ENCODE measurements at places on chromosomes 13 and 19.
A peak's percentile ranks its signal among the peaks of the same experiment; 100 is the strongest.

DNA sequence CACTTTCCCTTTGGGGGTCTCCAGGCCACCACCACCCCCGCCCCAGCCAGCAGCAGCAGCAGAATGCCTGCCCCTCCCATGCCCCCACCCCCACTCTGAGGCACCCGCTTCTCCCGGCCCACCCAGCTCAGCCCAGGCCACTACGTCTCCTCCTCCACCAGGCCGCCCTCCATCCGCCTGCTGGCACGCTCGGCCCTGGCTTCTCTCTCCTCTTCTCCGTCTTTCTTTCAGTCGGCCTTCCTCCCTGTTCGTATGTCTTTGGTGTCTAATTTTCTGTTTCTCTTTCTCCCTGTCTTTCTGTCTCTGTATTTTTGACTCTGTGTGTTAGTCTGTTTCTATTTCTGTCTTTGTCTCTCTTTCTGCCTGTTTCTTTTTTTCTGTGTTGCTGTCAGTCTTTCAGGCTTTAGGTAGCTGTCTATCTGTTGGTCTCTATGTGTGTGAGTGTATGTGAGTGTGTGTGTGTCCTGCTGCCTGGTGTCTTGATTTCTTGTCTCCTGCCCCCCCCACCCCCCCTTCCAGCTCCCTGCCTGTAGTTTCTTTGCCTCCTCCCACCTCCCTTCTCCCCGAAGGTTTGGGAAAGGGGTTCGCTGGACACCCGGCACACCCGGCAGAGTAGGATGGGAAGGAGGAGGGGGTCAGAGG, at the start of gene LGI4:
TSS of gene LGI4 (minus strand) at position 459 of the 642 bp plus-strand sequence. CDS start at position 80, 379 bp downstream.
- DNase-seq: no peak

DNA sequence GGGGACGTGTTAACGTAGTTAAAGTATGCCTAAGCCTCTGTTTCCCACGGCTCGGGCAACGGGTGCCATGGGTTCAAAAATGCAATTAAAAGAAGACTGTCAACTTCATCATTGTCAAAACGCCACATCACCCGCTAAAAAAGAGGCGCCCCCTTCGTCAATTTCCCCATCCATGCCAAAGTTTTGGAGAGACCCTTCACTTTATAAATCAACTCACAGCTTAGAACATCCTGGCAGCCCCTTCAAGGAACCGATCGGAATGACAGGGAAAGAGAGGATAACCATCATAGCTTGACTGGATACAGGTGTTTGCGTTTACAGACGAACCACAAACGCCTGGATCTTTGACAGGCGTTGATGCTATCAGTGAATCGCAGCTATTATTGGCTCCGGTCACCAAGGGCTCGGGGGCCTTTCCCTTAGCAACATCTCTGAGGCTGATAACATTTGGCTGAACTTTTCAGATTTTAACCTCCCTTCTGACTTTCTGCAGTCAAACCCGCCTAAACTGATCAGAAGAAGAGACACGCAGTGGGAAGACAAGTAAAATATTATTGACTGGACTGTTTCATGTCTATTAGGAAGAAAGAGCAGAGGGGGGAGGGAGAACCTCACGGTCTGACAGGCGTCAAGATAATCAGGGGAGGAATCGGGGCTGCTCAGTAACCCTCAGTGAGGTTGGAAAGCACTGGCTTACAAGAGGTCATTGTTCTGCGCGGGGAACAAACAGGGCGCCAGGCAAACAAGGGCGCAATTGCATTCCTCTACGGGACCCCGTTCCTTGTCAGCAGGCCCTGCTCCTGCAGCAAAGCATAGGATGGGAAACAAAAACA, 322.5 kb upstream of the ZNF507 start:
- no peak for DNase-seq

GRCh38 chr19:28075229-28075628, 1137.7 kb downstream of the UQCRFS1 start:
- DNase-seq: no peak

- DNase-seq: peak; percentile 26
Measured at GRCh38 chr13:45119469-45119990, 780 bp upstream of the GTF2F2 start.

- no peak for DNase-seq
Measured at GRCh38 chr19:10862561-10863106, 8.7 kb upstream of the CARM1 start.

GRCh38 chr19:10952809-10953208, 8.0 kb upstream of the SMARCA4 start:
- DNase-seq: no peak

- DNase-seq: no peak
Measured at GRCh38 chr19:7478173-7478842, 10.5 kb downstream of the PEX11G start.

- DNase-seq: no peak
Measured at GRCh38 chr13:35836446-35836845, 294.7 kb downstream of the DCLK1 start.

- no peak for DNase-seq
Measured at GRCh38 chr13:40622761-40623160, 43.7 kb downstream of the FOXO1 start.

GRCh38 chr19:52099497-52100138, 4.1 kb upstream of the ZNF841 start:
- no peak for DNase-seq

GRCh38 chr13:61722119-61722518, 306.5 kb upstream of the PCDH20 start:
- no peak for DNase-seq

DNA sequence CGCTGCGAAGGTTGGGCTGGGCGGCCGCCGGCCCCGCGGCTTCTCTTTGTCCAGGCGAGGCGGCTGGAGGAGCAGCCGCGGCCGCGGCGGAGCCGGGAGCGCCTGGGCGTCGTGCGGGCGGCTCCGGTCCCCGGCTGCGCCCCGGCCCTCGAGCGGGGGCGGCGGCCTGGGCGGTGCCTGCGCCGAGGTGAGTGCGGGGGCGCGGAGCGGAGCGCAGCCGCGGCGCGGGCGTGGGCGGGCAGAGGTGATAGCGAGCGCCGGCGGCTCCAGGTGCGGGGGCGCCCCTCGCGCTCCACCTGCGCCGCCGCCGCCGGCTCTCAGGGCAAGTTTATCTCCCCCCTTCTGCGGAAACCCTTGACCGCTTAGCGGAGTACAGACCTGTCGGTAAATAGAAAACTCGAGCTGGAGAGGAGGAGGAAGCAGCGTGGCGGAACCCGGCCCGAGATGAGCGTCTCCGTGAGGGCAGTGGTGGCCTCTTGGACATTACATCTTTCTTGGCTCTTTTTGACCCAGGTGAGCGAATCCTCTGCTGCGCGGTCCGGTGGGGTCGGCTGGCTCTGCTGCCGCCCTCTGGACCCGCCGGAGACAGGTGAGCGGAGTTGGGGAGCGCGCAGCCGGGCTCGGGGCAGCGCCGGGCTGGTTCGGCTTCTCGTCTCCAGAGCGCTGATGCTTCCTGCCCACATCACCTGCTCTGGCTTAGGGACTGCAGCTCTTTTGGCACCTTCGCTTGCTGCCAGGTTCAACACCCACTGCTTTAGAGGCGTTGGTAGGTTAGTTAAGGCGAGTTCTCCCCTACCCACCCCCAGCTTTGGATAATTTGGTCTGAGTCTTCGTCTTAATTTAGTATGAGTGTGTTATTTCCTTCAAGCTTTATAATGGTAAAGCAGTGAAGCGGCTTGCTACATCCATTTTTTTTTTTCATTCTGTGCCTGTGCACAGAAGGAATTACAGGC, at the start of gene MTUS2:
TSS of gene MTUS2 (plus strand) at position 241 of the 953 bp plus-strand sequence.
- DNase-seq: peak; percentile 18

- DNase-seq: peak; percentile 84
Measured at GRCh38 chr19:58519087-58519354, 589 bp downstream of the ZBTB45 start.

DNA sequence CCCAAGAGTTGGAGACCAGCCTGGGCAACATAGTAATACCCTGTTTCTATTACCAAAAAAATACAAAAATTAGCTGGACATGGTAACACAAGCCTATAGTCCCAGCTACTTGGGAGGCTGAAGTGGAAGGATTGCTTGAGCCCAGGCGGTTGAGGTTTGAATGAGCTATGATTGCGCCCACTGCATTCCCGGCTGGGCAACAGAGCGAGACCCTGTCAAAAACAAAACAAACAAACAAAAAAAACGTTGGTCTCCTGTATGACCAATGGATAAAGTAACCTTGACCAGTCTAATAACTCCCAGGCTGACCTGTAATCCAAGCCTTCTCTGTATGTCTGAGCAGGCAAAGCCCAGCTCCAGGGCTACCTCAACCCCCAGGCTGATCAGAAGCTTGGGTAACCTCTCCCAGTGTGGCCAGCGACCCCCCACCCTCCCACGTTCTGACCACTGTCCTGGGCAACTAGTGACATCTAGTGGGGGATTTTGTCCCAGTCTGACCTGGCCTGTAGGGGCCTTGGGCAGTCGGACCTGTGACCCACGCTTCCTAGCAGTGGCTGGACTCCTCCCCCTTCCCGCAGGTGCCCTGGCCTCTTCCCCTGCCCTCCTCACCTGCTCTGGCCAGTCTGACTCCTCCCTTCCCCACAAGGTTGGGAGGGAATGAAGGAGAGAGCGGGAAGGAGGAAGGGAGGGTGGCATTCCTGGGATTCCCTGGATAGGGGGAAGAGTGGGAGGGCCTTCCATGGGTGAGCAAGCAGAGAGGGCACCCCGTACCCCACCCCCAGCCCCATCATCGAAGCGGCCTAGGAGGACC, 1.0 kb upstream of the BCAM start:
- DNase-seq: peak; percentile 97

DNA sequence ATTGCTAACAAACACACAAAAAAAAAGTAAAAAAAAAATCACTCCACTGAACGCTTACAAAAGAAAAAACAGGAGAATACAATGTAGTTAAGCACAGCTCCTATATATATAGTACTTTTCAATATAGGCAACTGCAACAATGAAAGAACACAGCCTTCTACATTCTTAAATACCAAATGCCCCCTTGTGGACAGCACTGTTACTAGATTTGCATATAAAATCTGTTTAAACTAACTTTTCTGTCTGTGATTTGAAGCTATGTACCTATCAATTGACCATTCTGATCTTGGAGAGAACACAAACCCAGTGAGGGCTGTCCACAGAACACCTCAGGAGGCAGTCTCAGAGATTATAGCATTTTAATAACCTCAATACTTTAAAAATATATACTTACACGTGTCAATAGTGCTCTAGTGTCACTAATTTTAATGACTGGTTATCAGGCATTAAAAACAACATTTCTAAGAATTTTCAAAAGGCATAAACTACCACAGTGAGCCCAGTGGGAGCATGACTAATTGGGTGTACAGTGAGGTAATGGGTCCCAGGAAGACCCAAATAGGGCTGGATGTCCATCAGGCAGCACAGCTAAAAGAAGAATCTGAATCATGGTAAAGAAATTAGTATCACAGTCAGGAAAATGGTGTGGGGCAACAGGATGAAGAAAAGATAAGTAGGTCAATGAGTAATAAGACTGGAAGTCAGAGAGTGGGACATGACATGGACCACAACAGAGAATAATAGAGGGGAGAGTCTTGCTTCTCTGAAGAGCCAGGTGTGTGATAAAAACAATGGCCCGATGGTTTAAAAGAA, 22.2 kb downstream of the CCDC169 start:
- DNase-seq: peak; percentile 79

GRCh38 chr13:44048326-44048725, 168.6 kb downstream of the LACC1 start:
- peak; percentile 11 for DNase-seq

- no peak for DNase-seq
Measured at GRCh38 chr13:98486412-98486811, 90.5 kb downstream of the STK24 start.
